ENCODE measurements at places on chromosomes 5 and 9.

DNA sequence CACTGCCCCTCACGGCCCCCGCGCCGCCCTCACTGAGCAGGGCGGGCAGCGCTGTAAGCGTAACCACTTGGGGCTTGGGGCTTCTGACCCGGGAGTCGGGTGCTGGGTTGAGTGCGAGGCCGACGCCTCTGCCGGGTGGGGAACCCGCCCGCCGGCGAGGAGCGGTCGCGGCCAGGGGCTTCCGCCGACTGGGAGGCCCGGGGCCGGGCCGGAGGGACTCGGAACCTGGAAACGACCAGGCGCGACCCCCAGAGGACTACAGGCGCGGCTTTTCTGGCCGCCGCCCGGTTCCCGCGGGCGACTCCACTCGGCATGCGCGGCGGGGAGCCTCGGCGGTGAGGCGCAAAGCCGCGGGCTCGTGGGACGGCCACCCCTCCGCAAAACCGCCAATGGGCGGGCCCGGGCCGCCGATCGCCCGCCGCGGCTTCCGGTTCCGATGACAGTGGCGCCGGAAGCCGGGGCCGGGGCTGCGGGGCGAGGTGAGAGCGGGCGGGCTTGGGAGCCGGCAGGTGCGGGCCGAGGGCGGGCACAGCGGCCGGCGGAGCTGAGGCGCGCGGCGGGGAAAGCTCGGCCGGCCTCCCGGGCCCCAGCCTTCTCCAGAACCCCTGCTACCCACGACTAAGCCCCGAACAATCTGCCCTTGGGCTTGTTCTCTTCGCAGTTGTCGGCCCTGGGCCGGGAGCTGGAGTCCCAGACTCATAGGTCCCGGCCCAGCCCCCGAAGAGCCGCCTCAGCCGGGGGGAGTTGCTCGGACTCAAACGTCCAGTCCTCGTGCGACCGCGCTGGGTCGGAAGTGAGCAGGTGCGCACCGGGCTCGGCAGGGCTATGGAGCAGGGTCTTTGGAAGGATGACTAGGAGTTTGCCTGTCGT is at the start of gene RMND5B:
RMND5B (plus strand) TSS at position 439 of the 870 bp plus-strand sequence. CDS start 7,106 bp downstream, outside the sequence.
- DNase-seq: peak; percentile 72

DNA sequence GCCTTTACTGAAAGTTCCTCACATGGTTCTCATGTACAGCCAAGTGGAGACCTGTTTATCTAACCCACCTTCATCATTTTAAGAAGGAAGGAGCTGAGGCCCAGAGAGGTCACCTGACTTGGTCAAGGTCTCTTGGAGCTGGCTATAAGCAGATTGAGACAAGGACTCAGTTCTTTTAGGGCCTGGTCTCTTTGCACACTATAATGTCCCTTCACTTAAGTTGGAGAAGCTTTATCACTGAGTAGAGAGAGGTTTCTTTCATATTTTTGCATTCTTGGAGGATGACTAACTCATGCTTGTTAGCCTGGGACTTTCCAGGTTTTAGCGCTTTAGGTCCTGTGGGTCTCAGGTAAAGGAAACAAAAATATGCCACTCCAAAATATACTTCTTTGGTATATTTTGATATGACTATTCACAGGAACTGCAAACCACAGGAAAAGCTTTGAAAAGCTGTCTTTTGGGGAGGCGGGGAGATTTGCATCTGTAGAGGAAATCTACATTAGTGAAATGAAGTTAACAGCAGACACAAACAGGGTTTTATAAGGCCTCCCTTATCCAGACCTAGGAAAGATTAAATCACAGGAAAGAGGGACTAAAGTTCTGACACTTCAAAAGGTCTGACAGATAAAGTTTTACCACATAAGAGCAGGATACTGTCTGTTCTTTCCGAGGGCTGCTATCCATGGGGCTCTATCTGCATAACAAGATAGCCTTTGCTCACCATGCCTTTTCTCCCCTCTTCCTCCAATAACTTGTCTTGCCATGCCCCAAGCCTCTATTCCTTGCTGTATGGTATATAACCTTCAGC is 95.8 kb upstream of the ANKRD55 start:
- DNase-seq: peak; percentile 38

GRCh38 chr5:65811004-65811403 is 89.0 kb downstream of the NLN start:
- DNase-seq: no peak

- no peak for DNase-seq
Measured at GRCh38 chr5:135138116-135138850, 104.3 kb upstream of the PITX1 start.

DNA sequence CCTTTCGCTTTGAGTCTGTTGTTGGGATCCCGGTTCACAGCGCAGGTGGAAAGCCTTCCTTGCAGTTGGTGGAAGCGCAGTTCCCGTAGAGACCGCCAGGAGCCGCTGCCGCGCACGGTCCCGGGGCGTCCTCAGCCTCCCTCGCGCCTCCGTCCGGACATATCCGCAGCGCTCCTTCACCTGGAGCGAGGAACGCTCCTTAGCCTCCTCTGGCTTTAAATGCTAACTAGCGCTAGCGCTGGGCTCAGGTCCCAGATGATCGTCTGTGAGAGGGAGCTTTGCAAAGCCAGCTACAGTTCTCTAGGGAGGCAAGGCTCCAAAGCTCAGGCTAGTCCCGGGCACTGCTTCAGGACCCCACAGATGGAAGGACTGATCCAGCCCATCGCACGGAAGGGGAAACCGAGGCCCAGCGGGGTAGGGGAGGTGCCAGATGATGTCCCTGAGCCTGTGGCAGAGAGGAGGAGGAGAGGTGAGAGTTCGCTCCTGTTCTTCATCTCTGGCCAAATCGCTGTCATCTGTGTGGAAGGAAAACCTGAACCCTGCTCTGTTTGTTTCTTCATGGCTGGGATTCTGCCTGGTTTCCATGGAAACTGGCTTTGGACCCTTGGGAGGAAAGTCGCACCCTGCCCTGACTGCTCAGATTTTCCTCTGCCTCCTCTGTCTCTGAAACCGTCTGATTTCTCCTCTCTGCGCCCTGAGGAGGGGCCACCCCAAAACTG is 31.4 kb downstream of the COL15A1 start:
- DNase-seq: peak; percentile 77

GRCh38 chr9:78118742-78119473 is 87.3 kb upstream of the GNAQ start:
- no peak for DNase-seq

DNA sequence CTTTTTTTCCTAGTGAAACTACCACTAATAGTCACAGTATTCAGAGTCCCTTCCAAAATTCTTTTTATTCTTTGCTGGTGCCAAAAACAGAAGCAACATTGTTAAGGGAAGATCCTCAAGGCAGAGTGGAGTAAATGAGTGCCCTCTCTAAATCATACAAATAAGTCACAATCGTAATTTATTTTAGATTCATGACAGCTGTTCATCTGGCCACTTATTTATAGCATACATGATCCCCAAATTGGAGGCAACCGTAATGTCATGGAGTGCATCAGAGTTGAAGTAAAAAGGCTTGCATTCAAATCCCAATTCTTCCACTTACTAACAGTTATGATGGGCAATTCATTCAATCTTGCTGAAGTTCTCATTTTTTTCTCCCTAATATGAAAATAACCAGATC is 33.4 kb downstream of the POLK start:
- DNase-seq: no peak

Data from activated CD4-positive, alpha-beta T cell treated with anti-CD3 and anti-CD28 coated beads, Interleukin-2, amount 50 U/mL, for 4 hours (primary cell).